ENCODE measurements at places on chromosomes 2 and 18.

DNA sequence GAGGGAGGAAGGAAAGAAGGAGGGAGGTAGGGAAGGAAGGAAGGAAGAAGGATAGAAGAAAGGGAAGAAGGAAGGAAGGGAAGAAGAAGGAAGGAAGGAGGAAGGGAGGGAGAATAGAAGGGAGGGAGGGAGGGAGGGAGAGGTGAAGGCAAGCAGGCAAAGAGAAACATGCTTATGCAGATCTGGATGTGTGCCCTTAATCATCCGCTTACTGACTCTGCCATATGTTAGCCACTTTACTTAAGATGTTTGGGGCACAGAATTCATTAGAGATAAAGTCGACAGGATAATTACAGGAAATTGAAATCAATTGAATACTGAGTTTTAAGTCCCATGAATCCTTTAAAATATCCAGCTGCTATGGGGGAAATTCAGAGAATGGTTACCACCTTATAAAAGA, 334.2 kb downstream of the GRB14 start:
- DNase-seq: no peak

DNA sequence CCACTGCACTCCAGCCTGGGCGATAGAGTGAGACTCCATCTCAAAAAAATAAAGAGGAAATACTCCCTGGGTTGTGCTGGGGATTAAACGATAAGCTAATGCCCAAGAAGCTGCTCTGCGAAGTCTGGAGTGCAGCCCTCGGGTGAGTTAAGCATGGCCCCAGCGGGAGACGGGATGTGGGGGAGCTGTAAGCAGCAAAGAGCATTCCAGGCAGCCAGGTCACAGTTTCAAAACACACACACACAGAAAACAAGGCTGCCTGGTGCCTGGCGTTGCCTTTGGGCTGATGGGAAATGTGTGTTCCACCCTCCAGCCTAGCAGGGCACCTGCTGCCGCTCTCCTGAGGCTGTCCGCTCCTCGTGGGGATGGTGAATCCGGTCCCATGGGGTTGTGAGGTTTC, 24.1 kb downstream of the ODC1 start:
- DNase-seq: no peak

- peak; percentile 50 for DNase-seq
These were observed 140.4 kb upstream of the RNF152 start for GRCh38 chr18:62033207-62033606.

DNA sequence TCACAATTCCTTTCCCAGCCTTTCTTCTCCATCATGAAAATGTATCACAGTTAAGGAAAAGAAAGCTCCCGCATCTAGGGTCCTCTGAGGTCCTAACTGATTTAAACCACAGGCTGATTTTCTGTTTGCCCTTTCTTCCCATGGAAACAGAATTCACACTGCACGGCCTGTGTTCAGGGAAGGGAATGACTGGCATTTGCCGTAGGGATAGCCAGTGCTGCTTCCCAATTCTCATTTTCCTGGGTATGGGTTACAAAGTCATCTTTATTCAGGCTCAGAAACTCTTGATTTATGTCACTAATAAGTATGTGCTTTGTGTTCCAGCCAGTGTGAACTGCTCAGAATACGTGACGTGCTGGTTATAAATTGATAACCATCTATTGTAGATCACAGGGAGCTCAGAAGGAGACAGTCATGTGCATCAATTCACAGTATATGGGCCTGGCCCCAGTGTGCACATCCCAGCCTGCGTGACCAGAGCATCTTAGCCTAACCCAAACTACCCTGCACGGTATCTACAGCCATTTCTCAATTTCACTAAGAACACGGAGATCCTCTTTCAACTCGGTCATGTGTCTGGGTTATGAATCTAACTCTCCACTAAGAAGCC, 163.3 kb downstream of the LRRC30 start:
- no peak for DNase-seq

GRCh38 chr18:70397259-70397925, 108.5 kb downstream of the SOCS6 start:
- DNase-seq: no peak

- no peak for DNase-seq
These were observed 3.9 kb upstream of the TTC39C start for GRCh38 chr18:24010673-24011072.

GRCh38 chr18:34648269-34648985, 61.7 kb upstream of the DTNA start:
- no peak for DNase-seq

GRCh38 chr2:108414256-108414876, 34.6 kb upstream of the GCC2 start:
- no peak for DNase-seq

- no peak for DNase-seq
These were observed 53.5 kb upstream of the SMAD2 start for GRCh38 chr18:47983946-47984345.

GRCh38 chr2:138670734-138671133, 109.5 kb downstream of the NXPH2 start:
- DNase-seq: no peak

GRCh38 chr2:205673312-205673711, 9.0 kb upstream of the NRP2 start:
- no peak for DNase-seq

- no peak for DNase-seq
These were observed 34.4 kb downstream of the ACYP2 start for GRCh38 chr2:54149638-54150441.

GRCh38 chr2:201378496-201379397, 21.6 kb upstream of the FLACC1 start:
- no peak for DNase-seq

GRCh38 chr2:20365249-20365817, 14.7 kb upstream of the PUM2 start:
- no peak for DNase-seq

DNA sequence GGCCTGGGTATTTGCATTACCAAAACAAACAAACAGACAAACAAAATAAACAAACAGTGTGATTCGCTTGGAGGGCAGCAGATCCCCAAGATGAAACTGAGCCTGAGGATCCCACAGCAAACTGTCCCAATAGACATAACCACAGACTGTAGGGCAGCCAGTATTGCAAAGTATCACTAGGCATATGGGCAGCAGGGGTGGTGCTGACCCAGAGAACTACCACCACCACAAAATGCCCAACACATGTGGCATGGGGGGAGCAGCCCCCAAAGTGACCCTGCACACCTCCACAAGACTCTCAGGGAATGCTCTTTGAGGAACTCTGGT, 330.1 kb downstream of the CYRIA start:
- DNase-seq: no peak

DNA sequence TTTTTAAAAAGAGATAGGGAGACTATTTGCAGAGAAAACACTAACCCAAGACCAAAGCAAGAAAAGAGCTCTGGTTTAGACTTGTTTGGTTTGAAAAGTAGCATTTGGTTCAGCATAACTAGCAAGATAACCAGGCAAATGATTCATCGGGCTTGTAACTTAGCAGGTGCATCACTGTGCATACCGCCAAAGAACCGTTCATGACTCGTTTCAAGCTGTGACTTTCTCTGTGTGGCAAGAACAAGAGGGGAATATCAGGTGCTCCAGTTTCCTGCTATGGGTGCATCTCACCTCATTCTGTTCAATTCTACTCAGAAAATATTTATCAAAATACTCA, 244.9 kb downstream of the ETAA1 start:
- DNase-seq: no peak

- DNase-seq: no peak
These were observed 15.2 kb upstream of the LBH start for GRCh38 chr2:30216157-30216556.

DNA sequence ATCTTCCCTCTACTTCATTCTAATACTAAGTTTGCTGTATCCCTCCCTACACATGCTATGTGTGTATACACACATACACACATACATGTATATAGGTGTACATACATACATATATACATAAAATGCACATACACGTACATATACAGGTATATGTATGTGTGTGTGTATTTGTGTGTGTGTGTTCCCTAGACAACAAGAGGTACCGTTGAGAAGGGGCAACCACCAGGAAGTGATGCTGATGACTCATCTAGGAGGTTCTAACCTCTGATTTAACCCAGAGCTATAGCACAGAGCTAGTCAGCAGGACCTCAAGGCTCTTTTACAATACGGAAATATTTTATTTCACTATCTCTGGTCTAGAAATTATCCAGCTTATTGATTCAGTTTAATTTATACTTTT, 139.2 kb downstream of the LAMA3 start:
- peak; percentile 13 for DNase-seq

DNA sequence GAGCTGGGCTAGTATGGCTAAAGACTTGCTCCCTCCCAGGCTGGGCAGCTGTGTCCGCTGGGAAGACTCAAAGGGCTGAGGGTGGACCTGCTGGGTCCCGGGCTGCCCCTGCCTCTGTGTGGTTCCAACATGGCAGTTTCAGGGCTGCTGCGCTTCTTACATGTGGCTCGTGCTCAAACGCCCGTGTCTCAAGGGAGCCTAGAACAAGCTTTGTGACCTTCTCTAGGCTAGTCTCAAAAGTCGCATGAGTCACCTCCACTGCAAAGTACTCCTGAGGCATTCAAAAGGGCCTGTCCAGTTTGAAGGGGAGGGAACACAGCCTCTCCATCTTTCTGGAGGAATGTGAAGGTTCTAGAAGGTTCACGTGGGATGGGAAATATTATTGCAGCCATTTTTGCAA, 44.7 kb upstream of the RAB31 start:
- DNase-seq: no peak

GRCh38 chr2:1169291-1169949, 218.8 kb downstream of the SNTG2 start:
- DNase-seq: no peak
